Inflammatory macrophage (primary cell): ENCODE measurements at places on chromosomes 4 and X.
A peak's percentile ranks its signal among the peaks of the same experiment; 100 is the strongest.

DNA sequence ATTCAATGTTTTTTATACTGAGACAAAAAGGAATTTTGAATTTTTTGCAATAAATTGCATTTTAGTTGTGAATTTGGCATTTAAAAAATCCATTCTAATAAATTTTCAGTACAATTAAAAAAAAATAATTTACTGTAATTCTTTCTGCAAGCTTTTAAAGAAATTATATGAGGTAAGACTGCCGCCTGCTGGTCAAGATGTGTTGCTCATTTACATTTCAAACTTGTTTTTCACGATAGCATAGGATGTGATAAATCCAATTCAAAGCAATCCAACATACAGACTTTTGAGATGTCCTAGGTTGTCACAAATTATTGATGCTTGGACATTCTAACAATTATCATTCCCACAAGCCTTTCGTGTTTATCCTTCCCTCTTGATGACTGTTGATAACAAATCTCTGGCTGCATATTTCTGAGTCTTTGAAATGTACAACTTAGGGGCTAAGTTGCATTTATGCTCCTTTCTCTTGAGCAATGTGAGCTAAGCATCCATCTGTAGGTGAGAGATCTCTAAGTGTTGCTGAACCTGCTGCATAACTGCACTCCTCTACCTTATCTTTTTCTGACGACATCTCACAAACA is 21.7 kb upstream of the MFAP3L start:
- DNase-seq, result peak; percentile 73

DNA sequence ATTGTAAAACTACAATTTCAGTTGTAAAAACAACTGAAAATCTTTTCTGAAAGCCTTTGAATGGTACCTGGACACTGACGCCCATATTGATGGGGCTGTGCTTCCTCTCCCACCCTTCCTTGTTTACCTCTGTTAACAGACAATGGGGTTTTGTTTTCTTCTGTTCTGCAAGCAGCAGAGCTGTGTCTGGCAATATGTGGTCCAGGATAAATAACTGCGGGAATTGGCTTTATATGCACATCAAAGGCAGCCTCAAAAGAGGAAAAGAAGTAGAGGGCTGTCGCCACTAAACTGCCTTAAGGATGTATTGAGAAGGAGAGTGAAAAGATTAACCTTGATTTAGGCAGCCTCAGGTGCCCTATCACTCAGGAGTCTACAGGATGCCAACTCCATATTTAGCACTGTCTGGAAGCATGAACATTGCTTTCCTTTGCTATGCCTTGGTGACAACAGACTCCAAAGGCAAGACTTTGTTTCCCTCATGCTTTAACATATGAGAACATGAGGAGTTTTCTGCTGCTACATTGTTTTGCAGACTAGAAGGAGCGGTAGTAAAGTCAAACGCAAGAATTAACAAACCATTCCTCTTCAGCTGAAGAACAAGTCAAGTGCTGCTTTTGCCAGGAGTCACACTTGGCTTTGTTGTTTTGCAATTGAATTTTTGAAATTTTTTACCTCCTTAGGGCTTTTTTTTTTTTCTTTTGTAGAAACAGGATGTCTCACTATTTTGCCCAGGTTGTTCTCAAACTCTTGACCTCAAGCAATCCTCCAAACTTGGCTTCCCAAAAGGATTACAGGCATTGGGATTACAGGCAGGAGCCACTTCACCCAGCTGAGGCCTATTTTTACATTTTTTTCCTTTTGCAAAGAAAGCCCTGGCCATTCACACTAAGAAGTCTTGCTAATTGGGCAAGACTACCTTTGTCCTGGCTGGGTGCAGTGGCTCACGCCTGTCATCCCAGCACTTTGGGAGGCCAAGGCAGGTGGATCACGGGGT is 3.0 kb downstream of the IL21 start:
- DNase-seq, result no peak

DNA sequence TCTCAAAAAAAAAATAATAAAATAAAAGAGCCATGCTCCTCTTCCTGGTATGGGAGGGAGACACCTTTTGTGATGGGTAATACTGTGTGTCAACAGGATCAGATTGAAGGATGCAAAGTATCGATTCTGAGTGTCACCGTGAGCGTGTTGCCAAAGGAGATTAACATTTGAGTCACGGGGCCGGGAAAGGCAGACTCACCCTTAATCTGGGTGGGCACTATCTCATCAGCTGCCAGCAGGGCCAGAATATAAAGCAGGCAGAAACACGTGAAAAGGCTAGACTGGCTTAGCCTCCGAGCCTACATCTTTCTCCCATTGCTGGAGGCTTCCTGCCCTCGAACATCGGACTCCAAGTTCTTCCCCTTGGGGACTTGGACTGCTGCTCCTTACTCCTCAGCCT is 95.4 kb downstream of the SHOX start:
- no peak for DNase-seq

DNA sequence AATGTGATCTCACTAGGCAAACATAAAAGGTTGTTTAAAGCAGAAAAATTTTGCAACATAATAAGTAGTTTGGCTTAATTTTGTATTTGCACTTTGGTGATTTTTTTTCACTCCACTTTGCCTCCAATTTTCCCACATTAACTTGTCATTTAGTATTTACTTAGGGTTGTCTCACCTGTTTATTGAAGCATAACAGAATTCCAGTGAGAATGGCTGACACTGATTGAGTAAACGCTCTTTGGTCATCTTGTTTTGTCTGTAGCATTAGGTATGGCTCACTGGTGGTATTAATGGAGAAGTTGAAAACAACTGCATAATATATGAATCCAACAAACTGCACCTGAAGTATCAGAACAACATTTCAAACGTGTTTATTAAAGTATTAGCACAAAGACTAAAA is 799.5 kb upstream of the ADGRL3 start:
- DNase-seq, result no peak

DNA sequence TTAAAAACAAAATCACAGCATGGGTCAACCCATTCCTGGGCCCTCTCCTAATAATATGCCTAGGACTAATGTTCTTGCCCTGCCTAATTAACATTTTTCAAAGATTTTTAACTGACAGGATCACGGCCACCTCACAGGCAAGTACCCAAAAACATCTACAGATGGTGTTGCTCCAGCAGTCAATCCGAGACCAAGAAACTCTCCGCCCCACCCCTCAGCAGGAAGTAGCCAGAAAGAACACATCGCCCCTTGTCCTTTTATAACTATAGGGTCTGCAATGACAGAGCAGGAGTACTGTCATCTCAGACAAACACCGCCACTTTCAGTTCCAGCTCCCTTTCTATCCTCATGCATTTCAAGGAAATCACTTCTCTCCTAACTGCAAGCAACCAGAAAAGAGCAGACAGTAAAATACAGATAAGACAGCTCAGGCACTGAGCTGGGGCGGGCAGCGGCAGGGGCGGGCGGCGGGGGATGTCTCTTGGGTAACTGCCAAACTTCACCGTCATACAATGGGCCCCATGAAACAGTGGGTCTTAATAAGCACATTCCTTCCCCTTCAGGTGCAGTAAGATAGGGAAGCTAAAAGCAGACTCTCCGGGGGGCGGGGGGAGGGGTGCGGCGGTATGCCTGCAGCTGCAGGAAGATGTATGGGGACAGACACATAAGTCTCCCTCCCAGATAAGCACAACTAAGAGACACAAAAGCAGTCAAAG is 67.4 kb downstream of the ZNF182 start:
- DNase-seq, result no peak

DNA sequence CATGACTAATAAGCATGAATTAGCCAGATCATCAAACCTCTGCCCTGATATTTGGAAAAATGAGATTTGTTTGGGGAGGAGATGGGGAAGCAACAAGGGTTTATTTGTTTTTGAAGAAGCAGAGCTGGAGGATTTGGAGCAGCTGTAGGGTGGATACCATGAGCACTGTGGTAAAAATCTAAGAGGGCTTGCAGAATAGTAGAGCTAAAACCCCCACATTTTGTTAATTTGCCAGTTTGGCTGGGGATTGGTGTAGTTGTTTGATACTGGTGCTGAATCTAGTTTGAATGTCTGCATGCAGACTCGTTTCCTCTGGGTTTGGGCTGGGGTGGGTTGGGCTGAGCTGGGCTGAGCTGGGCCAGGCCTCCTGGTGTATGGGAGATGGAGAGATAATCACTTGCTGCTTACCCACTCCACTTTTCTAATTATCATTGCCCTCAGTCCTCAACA is 43.7 kb downstream of the SMAD1 start:
- DNase-seq, result no peak
